Stimulated activated CD8-positive, alpha-beta memory T cell treated with anti-CD3 and anti-CD28 coated beads, Interleukin-4, amount 100 ng/mL, for 1 hour (primary cell): ENCODE measurements at places on chromosomes 1 and 21.

GRCh38 chr1:232302376-232303221 is 327.3 kb downstream of the SIPA1L2 start:
- no peak for DNase-seq

GRCh38 chr1:15531003-15531402 is 4.4 kb downstream of the DNAJC16 start:
- no peak for DNase-seq

DNA sequence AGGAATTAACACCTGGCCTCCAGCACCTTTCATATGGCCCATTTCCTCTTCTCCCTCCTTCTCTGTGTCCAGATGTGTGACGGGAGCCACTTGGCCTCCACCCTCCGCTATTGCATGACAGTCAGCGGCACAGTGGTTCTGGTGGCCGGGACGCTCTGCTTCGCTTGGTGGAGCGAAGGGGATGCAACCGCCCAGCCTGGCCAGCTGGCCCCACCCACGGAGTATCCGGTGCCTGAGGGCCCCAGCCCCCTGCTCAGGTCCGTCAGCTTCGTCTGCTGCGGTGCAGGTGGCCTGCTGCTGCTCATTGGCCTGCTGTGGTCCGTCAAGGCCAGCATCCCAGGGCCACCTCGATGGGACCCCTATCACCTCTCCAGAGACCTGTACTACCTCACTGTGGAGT is 5.6 kb downstream of the TMEM61 start:
- DNase-seq = no peak

GRCh38 chr1:46991083-46991923 is 32.2 kb upstream of the CYP4X1 start:
- no peak for DNase-seq

GRCh38 chr1:245173446-245174211 is 18.8 kb downstream of the KIF26B start:
- no peak for DNase-seq

DNA sequence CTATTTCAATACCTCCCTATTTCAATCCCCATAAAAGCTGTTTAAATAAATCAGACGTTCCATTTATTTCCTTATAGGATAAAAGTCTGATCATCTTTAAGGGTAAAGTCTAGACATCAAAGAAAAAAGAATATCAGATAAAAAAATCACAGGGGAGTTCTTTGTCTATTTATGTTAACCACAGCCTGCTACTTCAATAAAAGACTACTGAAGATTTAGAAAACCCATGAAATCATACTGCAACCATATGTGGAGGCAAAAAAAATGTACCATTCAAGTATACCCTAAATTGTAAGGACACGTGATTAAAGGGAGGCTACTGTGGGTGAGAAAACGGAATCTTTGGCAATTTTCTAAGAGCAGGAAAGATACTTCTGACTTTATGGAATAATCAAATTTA is 108.2 kb upstream of the TNFSF4 start:
- DNase-seq = no peak

GRCh38 chr1:18923756-18924211 is 21.4 kb upstream of the ALDH4A1 start:
- DNase-seq = no peak

DNA sequence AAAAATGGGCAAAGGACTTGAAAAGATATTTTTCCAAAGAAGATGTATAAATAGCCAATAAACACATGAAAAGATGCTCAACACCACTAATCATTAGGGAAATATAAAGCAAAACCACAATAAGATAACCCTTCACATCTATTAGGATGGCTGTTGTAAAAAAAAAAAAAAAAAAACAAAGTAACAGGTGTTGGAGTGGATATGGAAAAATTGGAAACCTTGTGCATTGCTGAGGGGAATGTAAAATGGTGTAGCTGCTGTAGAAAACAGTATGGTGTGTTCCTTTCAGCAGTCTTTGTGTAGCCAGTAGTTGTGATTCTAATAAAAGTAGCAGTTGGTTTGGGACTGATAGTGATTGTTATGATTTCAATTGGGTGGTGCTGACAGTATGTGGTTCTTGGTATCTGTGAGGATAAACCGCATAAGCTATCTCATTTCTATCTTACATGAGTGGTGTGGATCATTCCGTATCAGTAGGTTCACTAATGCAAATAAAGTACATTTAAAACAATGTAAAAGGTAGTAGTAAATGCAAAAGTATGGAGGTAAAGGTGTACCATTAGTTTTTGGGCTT is 19.9 kb downstream of the MAN1A2 start:
- no peak for DNase-seq

GRCh38 chr1:51946300-51946699 is 44.2 kb downstream of the RAB3B start:
- no peak for DNase-seq

DNA sequence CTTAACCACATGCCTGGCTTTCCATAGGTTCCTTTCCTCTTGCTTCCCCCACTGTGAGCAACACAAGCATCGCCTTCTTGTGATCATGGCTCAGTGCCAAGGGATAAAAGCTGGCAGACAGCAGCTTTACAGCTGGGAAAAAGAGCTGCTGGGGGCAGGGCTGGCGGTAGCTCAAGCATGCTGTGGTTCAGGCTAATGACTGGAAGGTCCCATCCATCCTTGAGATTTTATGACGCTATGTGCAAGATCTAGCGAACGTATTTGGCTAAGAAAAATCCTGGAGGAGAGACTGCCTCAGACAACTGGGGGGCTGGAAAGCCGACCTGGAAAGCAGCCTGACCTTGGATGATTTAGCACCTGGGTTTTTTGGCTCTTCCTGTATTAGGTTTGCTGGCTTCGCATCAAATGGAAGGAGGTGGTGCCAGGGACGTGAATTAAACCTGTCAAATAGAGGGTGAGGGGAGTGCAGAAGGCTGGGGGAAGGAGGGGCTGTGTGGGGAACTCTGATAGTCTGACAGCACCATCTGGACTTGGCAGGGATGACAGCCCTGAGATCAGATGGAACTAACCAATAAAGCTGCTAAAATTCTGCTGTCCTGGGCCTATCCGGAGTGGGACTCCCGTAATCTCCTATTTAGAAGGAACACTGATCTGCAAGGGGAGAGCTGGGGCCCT is 34.8 kb downstream of the ZMYND12 start:
- DNase-seq = no peak

DNA sequence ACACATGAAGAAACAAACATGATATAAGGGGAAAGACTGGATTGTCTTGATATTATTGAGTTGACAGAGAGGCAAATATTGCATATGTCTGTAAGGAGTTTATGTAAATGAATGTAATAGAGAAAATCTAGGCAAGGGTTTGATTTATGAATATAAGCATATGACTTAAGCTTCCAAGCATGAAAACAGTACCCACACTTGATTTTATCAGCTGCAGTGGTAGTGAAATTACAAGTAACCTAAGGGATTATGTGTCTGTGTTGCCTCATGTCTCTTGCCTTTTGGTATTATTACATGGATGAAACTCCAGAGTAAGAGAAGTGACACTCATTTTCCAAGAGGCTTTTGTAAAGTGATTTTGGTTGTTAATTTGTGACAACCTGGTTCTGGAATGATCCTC is 1678.9 kb downstream of the KCNT2 start:
- DNase-seq = no peak

GRCh38 chr1:205339717-205340116 is 17.0 kb downstream of the KLHDC8A start:
- DNase-seq = no peak

- no peak for DNase-seq
Measured at GRCh38 chr1:11880911-11881748, 22.4 kb upstream of the NPPB start.

DNA sequence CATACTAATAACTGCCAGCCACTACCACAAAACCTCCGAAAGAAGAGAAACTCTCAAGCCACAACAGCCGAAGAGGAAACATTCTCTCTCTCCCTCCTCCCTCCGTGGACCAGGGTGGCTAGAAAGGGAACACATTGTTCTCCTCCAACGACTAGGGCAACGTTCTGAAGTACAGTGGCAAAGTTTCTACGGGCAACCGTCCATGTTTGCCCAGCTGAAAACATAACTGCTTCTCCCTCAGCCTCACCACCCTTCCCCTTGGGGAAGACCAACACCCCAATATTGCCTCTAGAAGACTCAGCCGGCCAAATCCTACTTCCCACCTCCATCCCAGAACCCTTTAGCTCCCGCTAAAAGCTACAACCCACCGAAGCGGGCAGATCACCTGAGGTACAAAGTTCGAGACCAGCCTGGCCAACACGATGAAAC is 2.0 kb downstream of the GLUL start:
- DNase-seq = no peak

- DNase-seq = no peak
Measured at GRCh38 chr1:217650674-217651073, 19.5 kb downstream of the SPATA17 start.

GRCh38 chr1:7456722-7457082 is 314.4 kb upstream of the VAMP3 start:
- no peak for DNase-seq

GRCh38 chr1:7481194-7481593 is 289.9 kb upstream of the VAMP3 start:
- DNase-seq = no peak

DNA sequence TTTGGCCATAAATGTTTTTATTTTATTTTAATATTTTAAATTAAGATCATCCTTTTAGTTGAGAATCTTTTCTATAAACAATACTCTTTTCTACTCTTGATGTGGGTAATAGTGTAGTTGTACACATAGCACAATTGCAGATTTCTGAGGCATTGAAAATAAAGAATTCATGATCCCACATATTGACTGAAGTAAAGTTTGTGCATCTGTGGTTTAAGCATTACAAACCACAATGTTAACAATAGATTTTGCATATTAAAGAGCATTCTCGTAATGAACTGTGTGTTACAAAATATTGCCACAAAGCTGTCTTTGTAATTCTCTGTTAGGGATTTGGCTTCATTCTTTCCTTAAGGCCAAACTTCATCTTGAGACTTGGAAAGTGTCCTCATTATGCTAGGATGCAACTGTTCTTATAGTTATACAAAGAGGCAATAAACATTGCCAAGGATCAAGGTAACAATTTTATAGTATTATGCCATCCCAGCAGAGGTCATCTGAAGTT is 256.8 kb downstream of the OLFM3 start:
- no peak for DNase-seq

GRCh38 chr1:23167353-23168078 is 1.1 kb downstream of the LUZP1 start:
- DNase-seq = no peak

GRCh38 chr21:44872323-44872648 is 1.2 kb downstream of the PTTG1IP start:
- DNase-seq = no peak

DNA sequence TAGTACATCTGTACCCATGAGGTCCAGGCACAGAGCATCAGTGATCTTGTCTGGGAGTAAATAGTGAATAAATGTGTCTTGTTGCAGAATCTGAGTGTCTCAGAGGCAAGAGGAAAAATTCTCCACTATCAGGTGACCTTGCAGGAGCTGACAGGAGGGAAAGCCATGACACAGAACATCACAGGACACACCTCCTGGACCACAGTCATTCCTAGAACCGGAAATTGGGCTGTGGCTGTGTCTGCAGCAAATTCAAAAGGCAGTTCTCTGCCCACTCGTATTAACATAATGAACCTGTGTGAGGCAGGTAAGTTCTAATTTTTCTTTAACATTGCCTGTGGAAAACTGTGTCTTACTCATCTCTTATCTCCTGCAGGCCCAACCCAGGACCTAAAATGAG is 43.1 kb downstream of the IL12RB2 start:
- no peak for DNase-seq

GRCh38 chr21:41966041-41966833 is 12.4 kb upstream of the C2CD2 start:
- no peak for DNase-seq
